Activated gamma-delta T cell treated with anti-CD3 and anti-CD28 coated beads, Interleukin-2, amount 50 U/mL, for 16 hours (primary cell): ENCODE measurements at places on chromosomes 2 and 18.
A peak's percentile ranks its signal among the peaks of the same experiment; 100 is the strongest.

GRCh38 chr2:32986480-32986879 lies 39.7 kb downstream of the LTBP1 start:
- no peak for DNase-seq

DNA sequence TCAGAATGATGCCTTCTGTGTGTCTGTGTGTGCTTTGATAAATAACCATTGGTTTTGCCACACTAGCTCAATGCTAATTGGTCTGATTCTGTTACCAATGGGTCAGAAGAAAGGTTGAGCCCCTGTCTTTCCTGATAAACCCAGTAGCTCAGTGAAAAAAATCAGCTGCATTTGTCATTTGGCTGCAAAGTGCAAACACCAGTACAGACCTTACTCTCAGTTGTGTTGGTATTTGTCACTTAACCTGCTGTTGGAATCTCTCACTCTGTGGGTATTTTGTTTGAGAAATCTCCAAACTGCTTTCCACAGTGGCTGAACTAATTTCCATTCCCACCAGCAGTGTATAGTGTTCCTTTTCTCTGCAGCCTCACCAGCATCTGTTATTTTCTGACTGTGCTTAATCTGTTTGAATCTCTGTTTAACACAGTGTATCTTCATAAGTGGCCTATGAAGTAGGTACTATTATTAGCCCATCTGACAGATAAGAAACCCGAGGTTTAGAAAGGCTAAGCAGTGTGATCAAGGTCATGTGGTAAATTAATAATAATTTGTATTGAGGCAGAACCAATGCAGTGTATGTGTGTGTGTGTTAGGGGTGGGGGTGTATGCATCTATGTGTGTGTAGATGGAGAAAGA lies 26.7 kb downstream of the LIMS1 start:
- no peak for DNase-seq

DNA sequence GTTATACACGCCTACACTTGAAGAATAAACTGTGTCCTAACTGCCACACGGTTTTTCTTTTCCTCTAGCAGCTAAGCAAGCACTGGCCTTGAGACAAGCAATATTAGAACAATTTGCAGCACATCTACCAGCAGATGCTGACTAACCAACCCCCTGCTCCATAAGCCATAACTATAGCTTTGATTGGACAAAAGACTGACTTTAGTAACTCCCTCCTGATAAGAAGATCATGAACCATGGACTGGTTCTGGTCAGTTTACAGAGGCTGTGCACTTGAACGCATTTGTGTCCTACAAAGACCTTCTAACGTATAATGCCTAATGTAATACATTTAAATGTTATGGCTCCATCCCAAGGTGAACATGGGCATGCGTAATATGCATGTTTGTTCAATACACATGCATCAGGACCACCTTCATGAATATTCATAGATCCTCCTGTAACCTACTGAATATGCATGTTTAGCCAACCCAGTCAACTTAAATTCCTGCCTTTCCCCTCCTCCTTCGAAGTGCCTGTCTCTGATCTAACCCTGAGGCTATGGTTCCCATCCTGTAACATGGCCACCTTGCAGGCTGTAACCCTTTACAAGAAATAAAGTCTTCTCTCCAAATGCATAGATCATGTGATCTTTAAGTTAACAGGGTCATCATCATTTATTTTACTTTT lies 26.5 kb downstream of the SLC4A5 start:
- DNase-seq, result no peak

DNA sequence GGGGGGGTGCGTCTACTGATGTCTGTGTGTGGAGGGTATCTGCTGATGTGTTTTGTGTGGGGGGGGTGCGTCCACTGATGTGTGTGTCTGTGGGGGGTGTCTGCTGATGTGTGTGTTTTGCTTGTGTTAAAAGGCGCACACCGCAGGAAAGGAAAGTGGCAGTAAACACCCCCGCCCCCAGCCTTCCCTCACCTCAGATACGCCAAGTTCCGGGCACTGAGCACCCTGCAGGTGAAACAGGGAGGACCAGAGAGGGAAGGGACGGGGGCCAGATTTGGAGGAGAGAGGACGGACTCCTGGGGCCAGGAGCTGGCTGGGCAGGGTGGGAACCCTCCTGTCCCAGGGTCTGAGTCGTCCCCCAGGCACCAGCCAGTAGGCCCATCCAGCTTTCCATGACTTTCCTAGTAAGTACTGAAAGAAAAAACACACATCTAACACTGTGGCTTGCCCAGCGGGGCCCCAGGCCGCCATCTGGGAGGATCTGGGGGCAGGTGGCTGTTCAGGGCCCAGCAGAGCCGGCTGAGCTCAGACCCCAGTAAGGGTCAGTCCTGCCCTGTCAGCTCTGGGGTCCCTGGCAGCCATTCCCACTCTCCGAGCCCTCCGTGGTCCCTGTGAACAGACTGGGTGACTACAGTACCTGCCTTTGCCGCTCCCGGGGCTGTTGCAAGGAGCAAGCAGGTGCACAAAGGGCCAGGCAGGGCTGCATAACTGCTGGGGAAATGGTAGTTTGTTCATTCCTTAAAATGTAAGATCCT lies 126.9 kb downstream of the NFATC1 start:
- DNase-seq, result peak; percentile 32

GRCh38 chr18:37564711-37565100 lies 892 bp downstream of the CELF4 start:
- no peak for DNase-seq

GRCh38 chr18:902229-902628 lies 2.4 kb upstream of the ADCYAP1 start:
- no peak for DNase-seq

GRCh38 chr2:168375195-168375798 lies 80.8 kb upstream of the CERS6 start:
- no peak for DNase-seq

DNA sequence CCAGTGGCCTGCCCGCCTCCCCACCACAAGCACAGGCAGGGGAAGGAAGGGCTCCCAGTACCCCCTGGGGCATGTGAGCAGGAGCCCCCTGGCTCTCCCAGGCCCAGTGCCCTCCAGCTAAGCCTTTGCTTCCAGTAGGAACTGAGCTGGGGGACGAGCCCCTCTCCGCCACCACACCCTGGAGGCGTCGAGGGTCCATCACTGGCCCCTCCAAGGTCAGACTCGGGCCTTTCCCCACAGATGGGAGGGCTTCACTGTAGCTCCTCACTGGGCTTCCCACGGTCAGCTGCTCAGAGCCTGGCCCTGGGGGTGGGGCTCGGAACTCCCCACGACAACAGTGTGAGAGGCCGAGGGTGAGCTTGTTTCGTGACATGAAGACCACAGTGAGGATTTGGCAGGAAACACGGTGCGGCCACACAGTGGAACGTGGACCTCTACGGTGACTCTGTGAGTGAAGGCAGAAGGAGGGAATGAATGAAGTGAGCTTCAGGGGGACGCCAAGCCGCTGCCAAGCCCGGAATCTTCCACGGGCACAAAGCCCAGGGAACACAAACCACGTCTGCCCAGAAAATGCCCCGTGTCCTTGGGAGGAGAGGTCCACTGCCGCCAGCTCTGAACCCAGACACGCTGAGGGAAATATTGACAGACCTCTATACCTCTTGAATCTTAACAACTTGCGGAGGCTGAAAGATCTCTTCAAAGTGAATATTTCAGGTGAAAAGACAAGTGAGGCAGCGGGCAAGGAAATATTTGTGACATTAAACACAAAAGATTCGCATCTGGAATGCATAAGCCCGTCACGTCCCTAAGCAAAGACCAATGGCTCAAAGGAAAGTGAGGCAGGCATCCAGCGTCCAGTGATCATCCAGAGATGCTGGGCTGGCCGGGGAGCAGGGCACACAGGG lies 144.8 kb upstream of the GPC1 start:
- DNase-seq, result no peak

DNA sequence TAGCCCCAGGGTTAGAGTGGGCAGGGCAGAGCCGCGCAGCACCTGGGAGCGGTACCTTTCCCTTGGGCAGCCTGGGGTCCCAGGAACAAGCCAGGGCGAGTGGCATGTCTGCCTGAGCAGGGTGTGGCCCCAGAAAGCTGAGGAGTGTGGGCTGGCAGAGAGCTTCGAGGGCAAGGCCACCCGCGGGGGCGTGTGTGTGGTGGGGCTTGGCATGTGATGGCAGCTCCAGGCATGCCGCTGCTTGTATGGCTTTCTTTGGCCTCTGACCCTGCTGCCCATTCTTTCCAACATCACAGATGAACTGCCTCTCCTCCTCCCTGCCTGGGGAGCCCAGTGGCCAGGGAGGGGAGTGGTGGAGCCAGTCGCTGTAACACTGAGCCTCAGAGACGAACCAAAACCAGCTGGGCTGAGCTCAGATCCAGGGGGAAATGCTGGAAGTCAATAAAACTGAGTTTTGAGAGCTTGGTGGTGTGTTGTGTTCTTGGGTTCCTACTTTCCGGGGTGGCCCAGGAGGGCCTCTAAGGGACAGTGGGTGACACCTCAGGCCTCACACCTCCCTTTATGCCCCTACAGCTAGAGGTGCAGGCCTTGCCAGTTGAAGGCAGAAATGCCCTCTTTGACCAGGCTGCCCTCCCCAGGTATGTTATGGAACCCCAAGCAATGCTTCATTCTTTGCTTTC lies 7.4 kb downstream of the DNAJB2 start:
- DNase-seq, result no peak

DNA sequence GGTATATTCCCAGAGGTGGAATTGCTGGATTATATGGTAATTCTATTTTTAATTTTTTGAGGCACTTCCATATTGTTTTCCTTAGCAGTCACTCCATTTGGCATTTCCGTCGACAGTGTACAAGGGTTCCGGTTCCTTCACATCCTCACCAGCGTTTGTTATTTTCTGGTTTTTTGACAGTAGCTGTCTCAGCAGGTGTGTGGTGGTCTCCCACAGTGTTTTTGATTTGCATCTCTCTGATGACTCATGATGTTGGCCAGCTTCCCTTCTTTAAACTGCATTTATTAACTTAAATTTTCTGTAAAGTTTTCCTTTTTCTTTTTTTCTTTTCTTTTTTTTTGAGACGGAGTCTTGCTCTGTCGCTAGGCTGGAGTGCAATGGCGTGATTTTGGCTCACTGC lies 19.7 kb downstream of the SH3BP4 start:
- no peak for DNase-seq

GRCh38 chr2:84939426-84940087 lies 31.4 kb upstream of the KCMF1 start:
- peak; percentile 55 for DNase-seq

- DNase-seq, result no peak
Measured at GRCh38 chr2:101949304-101949703, 42.5 kb upstream of the IL1R2 start.

- DNase-seq, result no peak
Measured at GRCh38 chr2:174149530-174149929, 98.8 kb downstream of the OLA1 start.

GRCh38 chr2:235698028-235698427 lies 204.2 kb downstream of the AGAP1 start:
- DNase-seq, result no peak

- no peak for DNase-seq
Measured at GRCh38 chr2:226475650-226476049, 324.0 kb downstream of the IRS1 start.

- no peak for DNase-seq
Measured at GRCh38 chr2:233143700-233144331, 83.7 kb downstream of the INPP5D start.

DNA sequence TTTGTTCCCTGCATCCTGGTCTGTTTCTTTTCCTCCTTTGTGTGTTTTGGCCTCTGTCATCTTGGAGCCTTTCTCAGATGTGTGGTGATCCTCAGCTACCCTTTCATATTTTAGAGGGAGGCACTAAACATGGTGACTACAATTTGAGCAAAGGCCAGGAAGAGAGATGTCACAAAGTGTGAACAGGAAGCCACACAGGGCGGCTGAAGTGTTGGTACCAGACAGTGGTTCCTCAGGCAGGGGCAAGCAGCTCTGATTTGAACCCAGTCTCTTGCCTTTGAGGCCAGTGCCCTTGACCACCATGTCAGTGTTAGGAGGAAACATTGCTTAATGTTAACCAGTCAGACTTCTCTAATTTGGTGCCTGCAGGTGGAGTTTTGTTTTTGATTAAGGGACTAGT lies 9.2 kb downstream of the LRRFIP1 start:
- no peak for DNase-seq

DNA sequence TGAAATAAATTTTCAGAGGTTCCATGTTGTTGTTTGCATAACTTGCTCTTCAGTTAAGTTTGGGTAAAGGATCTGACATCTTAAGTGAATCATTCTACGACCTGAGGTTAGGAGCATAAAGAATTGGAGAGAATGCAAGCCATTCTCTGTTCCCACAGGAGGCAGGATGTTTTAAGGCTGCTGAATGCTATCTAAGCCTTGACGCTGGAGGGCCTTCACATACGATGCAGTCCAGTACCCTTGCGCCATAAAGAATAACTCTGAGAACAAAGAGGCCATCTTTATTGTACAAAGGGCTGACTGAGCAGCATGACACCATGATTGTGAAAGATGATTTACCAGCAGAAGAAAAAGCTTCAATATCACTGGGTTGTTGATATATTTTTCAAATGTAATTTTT lies 198.4 kb downstream of the NYAP2 start:
- no peak for DNase-seq

DNA sequence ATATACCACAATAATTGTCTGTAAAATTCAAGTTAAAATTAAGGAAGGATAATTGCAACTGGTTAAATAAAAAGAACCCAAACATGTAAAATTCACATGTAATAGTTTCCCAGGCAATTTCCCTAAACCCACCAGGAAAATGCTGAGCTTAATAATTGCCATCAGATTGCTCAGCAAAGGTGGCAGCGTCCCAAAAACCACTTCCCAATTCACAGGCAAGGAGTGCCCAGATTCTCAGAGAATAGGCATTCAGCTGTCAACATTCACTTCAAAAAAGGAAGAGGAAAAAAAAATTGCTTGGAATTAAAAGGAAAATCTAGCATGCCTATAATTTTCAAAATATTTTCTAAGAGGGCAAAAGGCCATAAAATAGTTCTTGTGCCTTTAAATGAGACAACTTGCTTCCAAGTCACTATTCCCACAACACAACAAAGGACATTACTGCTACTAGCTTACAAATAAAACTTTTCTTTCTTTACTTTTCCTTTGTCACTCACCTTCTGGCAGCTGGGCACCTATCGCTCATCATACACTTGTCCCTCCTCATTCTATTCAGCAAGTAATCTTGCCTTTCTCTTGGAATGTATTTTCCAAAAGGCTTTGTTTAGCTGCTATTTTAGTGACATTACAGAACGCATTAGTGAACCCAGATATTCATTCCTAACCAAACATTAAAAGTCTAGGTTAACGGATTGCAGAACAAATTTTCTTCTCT lies 15.2 kb downstream of the SRBD1 start:
- DNase-seq, result no peak
